Fibroblast of skin of back (primary cell): ENCODE measurements at places on chromosomes 7 and 10.

DNA sequence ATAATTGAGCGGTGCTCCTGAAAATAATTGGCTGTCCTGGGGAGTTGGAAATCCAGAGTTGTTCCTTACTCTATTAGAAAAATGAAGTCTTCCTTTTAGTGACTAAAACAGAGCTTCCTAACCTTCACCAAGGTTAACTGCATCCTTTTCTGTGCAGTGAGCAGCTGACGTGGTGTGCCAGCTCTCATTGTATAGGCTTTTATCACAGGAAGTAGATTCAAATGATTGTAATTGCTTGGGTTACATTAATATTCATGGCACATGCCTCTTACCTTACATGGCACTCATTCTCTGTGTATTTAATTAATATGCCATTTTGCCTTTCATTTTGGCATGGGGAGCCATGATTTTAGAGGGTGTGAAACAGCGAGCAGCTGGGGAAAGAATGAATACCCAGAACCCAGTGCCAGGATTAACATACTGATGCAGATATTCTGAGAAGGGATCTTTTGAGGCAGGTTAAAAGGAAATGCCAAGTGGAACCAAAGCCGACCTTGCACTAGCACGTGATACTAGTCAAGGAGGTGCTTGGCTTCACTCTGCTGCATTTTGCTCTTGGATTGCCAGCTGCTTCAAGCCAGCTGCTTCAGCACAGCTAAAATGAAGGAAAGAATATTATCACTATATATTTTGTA is 115.3 kb downstream of the ST7 start:
- DNase-seq = no peak

- no peak for DNase-seq
These were observed 331.3 kb downstream of the PLXNA4 start for GRCh38 chr7:132244903-132245480.

DNA sequence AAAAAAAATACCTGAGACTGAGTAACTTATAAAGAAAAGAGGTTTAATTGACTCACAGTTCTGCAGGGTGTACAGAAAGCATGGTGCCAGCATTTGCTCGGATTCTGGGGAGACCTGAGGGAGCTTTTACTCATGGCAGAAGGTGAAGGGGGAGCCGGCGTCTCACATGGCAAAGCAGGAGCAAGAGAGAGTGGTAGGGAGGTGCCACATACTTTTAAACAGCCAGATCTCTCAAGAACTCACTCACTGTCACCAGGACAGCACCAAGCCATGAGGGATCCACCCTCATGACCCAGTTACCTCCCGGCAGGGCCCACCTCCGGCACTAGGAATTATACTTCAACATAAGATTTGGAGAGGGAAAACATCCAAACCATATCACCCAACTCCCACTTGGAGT is 25.8 kb downstream of the MSRB2 start:
- DNase-seq = no peak

DNA sequence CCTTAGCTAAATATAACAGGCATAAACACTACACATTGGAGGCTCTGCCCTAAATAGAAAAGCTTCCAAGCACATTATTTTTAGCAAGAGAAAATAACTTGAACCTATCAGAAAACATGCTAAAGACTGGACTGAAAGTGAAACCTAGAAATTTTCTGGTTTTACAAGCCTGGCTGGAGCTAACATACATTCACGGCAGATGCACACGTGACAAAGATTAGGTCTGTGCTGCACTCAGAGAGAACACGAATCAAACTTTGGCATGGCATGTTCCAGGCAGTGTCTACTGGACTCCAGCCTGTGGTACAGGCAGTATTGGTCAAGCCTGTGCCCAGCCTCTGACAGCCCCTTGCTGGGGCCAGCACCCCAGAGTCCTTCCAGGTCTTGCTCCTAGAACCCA is 94.1 kb upstream of the PCBD1 start:
- DNase-seq = no peak

DNA sequence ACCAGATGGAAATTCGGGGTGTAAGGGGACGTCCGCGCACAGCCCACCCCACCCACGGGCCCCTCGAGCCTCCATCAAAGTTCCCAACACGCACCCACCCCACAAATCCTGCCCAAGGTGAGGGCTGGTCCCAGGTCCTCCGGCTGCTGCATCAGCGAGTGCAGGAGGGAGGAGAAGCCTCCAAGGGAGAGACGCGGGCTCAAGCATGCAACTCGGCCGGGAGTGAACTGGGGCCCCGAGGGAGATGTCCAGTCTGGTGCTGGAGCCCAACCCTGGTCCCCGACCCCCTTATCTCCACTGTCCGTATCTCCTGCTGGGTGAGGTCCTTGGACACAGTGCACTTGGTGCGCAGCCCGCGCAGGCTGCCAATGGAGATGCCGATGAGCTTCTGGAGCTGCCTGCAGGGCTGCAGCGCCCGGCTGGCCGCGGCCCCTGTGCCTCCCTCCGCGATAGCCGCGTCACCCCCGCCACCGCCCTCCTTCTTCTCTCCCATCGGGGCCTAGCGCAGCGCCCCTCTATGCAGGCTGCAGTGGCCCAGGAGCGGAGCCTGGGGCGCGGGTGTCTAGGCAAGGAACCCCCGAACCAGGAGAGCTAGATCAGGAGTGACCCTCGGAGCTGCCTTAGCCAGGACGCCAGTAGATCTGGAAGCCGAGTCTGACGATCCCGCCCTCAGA is 489.2 kb downstream of the ZNF33B start:
- no peak for DNase-seq

- DNase-seq = peak; percentile 79
These were observed 36.0 kb upstream of the DGKI start for GRCh38 chr7:137882806-137883205.

- DNase-seq = no peak
These were observed 397.9 kb downstream of the TFEC start for GRCh38 chr7:115632636-115633035.

- DNase-seq = peak; percentile 58
These were observed 24.7 kb downstream of the CREB3L2 start for GRCh38 chr7:137977173-137977572.

GRCh38 chr7:50274361-50274760 is 30.2 kb upstream of the IKZF1 start:
- DNase-seq = no peak

- no peak for DNase-seq
These were observed 10.5 kb downstream of the ADRA2A start for GRCh38 chr10:111087331-111087756.

- DNase-seq = no peak
These were observed 24.6 kb upstream of the MKLN1 start for GRCh38 chr7:131302876-131303707.

GRCh38 chr10:75733135-75733890 is 301.9 kb downstream of the LRMDA start:
- DNase-seq = no peak

DNA sequence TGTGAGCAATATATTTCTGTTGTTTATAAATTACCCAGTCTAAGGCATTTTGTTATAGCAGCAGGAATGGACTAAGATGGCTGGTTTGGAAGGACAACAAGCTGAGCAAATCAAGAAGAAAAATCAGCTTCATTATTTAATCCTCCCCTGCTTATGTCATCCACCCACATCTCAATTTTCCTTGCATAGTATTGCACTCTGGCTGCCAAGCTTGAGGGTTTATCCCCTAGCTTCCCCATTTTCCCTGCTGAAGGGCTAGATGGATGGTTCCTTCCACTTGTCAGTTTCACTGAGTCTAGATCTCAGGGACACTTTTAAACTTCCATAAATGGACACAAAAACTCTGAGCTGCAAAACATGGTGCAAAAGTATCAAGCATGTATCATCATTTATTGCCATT is 75.2 kb upstream of the LAMB4 start:
- DNase-seq = no peak

DNA sequence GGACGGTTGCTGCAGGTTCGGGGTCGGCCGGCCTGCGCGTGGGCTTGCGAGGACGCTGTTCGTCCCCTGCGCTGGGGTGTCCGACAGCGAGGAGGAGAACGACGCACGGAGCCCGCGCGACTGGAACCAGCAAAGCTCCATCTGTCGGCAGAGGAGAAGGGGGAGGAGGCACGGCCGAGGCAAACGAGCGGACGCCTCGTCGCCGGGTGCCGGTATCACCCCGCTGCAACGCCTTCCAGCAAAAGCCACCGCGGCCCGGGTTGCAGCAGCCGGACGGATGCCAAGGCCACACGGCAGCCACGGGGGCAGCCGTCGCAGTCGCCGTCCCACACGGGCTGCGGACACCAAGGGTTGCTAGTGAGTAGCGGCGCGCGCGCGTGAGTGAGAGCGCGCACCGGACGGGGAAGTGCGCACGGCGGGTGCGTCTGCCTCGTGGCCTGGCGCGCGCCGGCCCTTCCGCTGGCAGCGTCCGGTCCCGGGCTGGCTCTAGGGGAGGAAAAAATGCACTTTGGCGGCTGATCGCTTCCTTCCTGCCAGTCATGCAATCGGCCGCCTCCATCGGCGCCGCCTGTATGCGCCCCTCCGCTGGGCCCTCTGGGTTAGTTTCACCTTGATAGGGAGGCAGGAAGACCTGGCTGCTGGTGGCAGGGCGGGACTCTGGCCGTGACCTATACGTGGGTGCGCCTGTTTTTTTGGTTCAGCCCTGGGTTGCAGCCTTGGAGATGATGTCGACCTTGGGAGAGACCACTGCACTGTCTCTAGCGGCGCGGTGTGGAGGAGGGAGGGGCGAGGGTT is 434 bp downstream of the STAMBPL1 start:
- DNase-seq = peak; percentile 79

- DNase-seq = peak; percentile 8
These were observed 25.9 kb downstream of the HELLS start for GRCh38 chr10:94571528-94571927.

GRCh38 chr7:7799138-7799537 is 80.7 kb upstream of the RPA3 start:
- no peak for DNase-seq

- no peak for DNase-seq
These were observed 74.3 kb downstream of the AVL9 start for GRCh38 chr7:32569388-32570289.

- peak; percentile 62 for DNase-seq
These were observed 673.9 kb downstream of the PHTF2 start for GRCh38 chr7:78472519-78472918.

- peak; percentile 91 for DNase-seq
These were observed 199.2 kb downstream of the JCAD start for GRCh38 chr10:29860166-29860565.

DNA sequence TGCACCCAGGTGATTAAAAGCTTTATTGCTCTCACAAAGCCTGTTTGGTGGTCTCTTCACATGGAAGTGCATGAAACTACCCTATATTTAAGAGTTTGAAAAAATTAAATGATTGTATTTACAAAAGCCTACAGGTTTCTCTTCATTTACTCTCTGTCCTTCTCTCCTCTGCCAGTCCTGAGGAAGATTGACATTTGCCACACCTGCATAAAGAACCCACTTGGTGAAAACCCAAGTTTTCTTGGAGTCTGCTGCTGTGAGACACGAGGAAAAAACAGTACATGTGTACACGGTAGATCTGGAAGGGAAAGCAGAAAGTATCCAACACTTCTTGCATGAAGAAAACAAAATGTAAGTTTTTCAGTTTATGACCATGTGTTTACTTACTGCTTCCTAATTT is 994.4 kb upstream of the POT1 start:
- no peak for DNase-seq

DNA sequence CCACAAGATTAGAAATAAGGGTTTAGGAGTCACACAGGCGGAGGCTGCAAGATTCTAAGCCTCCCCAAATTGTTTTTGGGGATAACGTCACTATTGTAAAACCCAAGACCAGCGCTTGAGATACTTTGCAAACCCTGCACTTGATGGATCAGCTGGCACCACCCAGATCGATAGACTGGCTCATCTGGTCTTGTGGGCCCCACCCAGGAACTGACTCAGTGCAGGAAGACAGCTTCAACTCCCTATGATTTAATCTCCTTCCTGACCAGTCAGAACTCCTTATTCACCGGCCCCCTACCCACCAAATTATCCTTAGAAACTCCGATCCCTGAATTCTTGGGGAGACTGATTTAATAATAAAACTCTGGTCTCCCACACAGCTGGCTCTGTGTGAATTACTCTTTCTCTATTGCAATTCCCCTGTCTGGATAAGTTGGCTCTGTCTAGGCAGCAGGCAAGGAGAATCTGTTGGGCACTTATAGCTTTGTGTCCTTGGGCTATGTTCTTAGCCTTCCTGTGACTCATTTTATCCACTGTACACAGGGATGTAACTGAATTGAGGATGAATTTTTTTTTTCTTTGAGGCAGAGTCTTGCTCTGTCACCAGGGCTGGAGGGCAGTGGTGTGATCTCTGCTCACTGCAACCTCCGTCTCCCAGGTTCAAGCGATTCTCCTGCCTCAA is 64.4 kb upstream of the CARD11 start:
- DNase-seq = no peak

DNA sequence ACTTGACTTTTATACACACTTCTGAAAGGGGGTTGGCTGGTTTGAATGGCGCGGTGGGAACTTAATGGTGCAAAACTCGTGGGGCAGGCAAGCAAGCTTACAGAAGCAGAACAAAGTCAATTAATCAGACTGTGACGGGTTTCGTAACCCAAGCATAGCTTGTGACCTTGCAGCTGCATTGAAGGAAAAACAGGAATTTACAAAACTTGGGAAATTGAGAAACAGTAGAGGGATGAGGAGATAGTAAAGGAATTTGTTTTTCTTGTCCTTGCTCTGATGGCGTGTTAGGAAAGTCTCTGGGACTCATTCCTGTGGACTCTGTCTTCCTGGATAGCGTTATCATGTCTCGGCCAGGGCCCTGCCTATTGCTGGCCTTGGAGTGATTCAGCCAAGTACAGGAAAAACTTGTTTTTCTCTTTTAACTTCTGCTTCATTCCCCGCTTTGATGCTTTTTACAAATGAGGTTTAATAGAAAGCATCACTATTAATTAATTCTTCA is 220.0 kb upstream of the KCND2 start:
- peak; percentile 87 for DNase-seq

DNA sequence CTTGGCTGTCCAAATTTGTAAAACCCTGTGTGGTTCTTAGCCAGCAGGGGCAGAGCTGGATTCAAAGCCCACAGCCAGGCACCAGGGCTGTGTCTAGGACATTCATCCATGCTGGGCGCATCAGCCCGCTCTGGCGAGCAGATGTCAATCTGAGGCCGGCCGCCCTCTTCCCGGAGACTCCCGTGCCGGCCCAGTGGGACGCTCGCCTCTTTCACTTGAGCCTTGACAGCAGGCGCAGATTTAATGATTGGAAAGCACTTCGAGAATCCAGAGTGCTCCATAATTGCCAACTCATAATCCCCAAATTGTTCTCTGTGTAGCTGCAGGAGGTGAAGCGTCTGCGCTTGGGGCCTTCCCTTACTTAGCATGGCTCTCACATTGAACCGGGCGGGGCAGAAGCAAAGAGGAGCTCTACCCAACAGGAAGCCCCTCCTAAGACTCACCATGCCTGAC is 36.7 kb downstream of the SLIT1 start:
- DNase-seq = no peak

GRCh38 chr10:78759456-78760120 is 309.2 kb upstream of the ZMIZ1 start:
- no peak for DNase-seq
